ENCODE measurements at places on chromosomes 7 and 10.

- peaks cover 20% of the 10 kb centered on the region for H3K4me1 ChIP-seq
- H3K27me3 ChIP-seq = peaks cover 10% of the 10 kb centered on the region
- no peaks in the 10 kb centered on the region for H3K36me3 ChIP-seq
- H3K4me3 ChIP-seq = no peak overlapping the region
- peak; percentile 89 for DNase-seq
Measured at GRCh38 chr7:73827567-73828106, 3.2 kb upstream of the CLDN4 start.

GRCh38 chr10:52216852-52217251 lies 97.2 kb upstream of the DKK1 start:
- no peak overlapping the region for H3K4me3 ChIP-seq
- DNase-seq = no peak
- no peak overlapping the region for H3K27ac ChIP-seq
- H3K36me3 ChIP-seq = no peaks in the 10 kb centered on the region
- no peaks in the 10 kb centered on the region for H3K27me3 ChIP-seq

DNA sequence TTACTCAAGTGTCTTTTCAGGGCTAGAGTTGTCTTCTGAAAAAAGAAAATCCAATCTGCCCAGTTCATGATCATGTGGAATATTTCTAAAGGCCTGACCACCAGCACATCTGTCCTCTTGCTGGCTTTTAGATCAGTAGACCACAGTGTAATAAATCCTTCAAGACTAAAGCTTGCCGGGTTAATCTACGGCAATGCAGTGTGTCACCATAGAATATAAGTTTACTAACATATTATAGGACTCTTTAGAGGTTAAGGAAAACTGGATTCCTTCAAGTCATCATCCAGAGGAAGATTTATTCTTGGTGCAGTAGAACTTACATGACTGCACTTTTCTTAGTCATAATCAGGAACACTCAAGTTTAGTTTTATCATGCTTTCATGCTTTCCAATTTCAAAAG lies 349.5 kb downstream of the SEMA3D start:
- no peaks in the 10 kb centered on the region for H3K36me3 ChIP-seq
- H3K27me3 ChIP-seq = no peaks in the 10 kb centered on the region
- no peaks in the 10 kb centered on the region for H3K4me1 ChIP-seq
- no peak overlapping the region for H3K4me3 ChIP-seq
- H3K27ac ChIP-seq = no peak overlapping the region
- no peak for DNase-seq

- H3K4me1 ChIP-seq = no peaks in the 10 kb centered on the region
- no peak for DNase-seq
- H3K4me3 ChIP-seq = no peak overlapping the region
- no peak overlapping the region for H3K27ac ChIP-seq
- H3K27me3 ChIP-seq = no peaks in the 10 kb centered on the region
- no peaks in the 10 kb centered on the region for H3K36me3 ChIP-seq
Measured at GRCh38 chr10:128781637-128782036, 655.4 kb upstream of the MKI67 start.

GRCh38 chr10:21675157-21675796 lies 141.2 kb downstream of the MLLT10 start:
- H3K27me3 ChIP-seq = no peaks in the 10 kb centered on the region
- no peaks in the 10 kb centered on the region for H3K4me1 ChIP-seq
- DNase-seq = peak; percentile 48
- no peak overlapping the region for H3K4me3 ChIP-seq

DNA sequence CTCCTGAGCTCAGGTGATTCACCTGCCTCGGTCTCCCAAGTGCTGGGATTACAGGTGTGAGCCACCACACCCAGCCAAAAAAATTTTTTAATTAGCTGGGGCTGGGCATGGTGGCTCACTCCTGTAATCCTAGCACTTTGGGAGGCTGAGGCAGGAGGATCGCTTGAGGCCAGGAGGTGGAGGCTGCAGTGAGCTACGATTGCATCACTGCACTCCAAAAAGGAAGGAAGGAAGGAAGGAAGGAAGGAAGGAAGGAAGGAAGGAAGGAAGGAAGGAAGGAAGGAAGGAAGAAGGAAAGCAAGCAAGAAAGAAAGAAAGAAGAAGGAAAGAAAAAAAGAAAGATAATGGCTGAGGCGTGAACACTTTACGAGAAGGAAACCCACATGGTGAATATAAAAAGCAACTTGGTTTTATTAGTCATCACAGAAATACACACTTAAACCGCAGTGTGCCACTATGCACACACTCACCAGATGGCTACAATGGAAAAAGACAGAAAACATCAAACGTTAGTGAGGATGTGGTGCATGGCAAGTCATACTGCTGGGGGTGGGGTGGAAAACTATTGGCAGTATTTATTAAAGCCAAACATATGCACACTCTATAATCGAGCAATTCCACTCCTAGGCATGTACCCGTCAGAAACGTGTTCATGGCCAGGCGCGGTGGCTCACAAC lies 4.4 kb upstream of the CCL26 start:
- H3K27me3 ChIP-seq = no peaks in the 10 kb centered on the region
- DNase-seq = no peak

- no peaks in the 10 kb centered on the region for H3K4me1 ChIP-seq
- H3K36me3 ChIP-seq = no peaks in the 10 kb centered on the region
- DNase-seq = no peak
- H3K27me3 ChIP-seq = no peaks in the 10 kb centered on the region
- H3K4me3 ChIP-seq = no peak overlapping the region
Measured at GRCh38 chr7:69443136-69443535, 155.1 kb upstream of the AUTS2 start.

GRCh38 chr7:11176985-11177555 lies 203.4 kb downstream of the PHF14 start:
- H3K4me1 ChIP-seq = no peaks in the 10 kb centered on the region
- H3K36me3 ChIP-seq = no peaks in the 10 kb centered on the region
- no peaks in the 10 kb centered on the region for H3K27me3 ChIP-seq
- H3K27ac ChIP-seq = no peak overlapping the region

GRCh38 chr10:121032460-121032859 lies 181.3 kb downstream of the WDR11 start:
- no peak for DNase-seq
- no peaks in the 10 kb centered on the region for H3K4me1 ChIP-seq
- H3K27me3 ChIP-seq = no peaks in the 10 kb centered on the region
- H3K27ac ChIP-seq = no peak overlapping the region
- H3K36me3 ChIP-seq = no peaks in the 10 kb centered on the region

DNA sequence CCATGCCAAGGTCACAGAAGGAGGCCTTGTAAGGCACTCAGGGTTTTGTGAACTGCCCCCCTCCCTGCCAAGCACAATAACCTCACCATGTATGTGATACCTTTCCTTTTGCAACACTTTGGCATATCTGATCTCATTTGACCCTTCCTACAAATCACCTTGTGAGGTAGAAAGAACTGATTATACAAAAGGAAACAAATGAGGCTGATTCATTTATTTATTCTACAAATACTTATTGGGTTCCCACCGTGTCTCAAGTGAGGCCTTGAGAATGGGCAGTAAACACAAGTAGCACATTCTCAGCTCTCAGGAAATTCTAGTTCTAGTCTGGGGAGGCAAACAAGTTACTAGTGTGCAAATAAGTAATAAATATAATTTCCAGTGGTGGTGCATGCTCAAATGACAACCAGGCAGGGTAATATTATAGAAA lies 19.6 kb downstream of the PLCE1 start:
- no peaks in the 10 kb centered on the region for H3K27me3 ChIP-seq
- no peak overlapping the region for H3K4me3 ChIP-seq

DNA sequence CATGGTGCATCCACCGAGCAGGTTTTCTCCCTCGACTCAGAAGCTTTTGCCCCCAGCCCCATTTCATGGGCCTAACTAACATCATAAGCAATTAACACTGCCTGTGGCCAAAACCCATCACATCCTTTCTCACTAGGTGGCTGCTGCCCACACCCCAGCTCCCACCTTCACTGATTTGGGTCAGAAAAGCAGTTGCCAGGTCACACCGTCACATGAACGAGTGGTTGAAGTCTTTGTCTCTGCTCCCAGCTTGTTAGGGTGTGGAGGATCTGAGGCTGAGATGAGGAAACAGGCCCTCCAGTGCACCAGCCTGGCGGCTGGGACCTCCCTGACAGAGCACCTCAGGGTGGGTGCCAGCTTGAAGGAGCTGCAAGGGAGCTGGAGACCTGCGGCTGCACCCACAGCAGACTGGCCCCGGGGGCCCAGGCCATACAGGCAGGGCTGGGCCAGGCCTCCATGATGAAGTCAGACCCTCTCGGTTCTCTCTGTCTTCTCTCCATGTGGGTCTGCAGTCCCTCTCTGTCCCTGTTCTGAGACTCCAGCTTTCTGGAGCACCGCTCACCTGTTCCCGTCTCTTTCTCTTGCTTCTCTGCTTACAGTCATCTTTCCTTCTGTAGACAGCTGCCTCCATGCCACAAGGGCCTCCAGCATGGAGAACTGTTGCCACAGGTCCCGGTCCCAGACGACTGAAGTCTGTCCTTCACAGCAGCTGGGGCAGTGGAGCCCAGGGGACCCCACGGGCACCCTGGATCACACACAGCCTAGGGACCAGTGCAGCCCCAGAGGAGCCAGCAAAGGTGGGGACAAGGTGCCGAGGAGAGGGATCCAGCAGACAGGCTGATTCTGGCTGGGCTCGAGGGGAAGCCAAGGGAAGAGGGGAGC lies 13.8 kb upstream of the INPP5A start:
- H3K4me3 ChIP-seq = no peak overlapping the region
- H3K27me3 ChIP-seq = no peaks in the 10 kb centered on the region
- DNase-seq = no peak
- H3K36me3 ChIP-seq = no peaks in the 10 kb centered on the region
- peaks cover 19% of the 10 kb centered on the region for H3K4me1 ChIP-seq

DNA sequence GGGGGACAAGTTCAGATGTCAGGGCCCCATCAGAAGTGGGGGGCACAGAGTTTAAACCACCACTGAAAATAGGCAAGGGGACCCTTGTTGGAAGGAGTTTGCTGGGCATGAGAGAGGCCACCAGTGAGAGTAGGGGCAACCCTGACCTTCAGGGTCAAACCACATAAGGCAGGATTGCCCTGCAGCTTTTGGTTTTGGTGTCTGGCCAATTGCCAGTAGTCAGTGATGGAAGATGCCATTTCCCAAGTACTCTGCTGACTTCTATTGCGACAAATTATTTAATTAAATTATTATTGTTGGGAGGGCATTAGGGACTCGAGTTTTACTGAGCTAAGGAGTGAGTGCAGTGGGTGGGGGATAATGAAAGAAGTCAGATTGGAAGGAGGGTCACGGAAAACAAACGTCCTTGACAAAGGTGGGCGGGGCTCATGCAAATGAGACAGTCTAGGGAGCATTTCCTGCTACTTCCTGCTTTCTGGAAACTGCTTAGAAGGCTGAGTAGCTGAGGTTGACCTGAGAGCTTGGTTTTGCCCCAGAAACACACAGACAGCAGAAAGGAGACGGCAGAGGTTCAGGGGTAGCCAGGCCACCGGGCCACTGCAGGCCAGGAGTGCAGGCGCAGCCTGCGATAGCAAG lies 74.2 kb upstream of the ANLN start:
- no peaks in the 10 kb centered on the region for H3K36me3 ChIP-seq
- peaks cover 8% of the 10 kb centered on the region for H3K4me1 ChIP-seq
- DNase-seq = peak; percentile 69
- H3K4me3 ChIP-seq = no peak overlapping the region
- H3K27ac ChIP-seq = no peak overlapping the region

GRCh38 chr10:113538151-113538550 lies 14.7 kb upstream of the HABP2 start:
- H3K27me3 ChIP-seq = no peaks in the 10 kb centered on the region
- H3K4me1 ChIP-seq = peaks cover 14% of the 10 kb centered on the region
- H3K4me3 ChIP-seq = no peak overlapping the region
- no peak overlapping the region for H3K27ac ChIP-seq
- no peak for DNase-seq

GRCh38 chr7:95303013-95303905 lies 21.1 kb downstream of the PON1 start:
- no peak overlapping the region for H3K4me3 ChIP-seq
- H3K4me1 ChIP-seq = no peaks in the 10 kb centered on the region
- H3K36me3 ChIP-seq = no peaks in the 10 kb centered on the region

GRCh38 chr7:157871681-157872080 lies 534.9 kb downstream of the DNAJB6 start:
- no peaks in the 10 kb centered on the region for H3K36me3 ChIP-seq
- no peak overlapping the region for H3K4me3 ChIP-seq
- H3K4me1 ChIP-seq = peaks cover 12% of the 10 kb centered on the region
- no peak overlapping the region for H3K27ac ChIP-seq
- no peaks in the 10 kb centered on the region for H3K27me3 ChIP-seq

DNA sequence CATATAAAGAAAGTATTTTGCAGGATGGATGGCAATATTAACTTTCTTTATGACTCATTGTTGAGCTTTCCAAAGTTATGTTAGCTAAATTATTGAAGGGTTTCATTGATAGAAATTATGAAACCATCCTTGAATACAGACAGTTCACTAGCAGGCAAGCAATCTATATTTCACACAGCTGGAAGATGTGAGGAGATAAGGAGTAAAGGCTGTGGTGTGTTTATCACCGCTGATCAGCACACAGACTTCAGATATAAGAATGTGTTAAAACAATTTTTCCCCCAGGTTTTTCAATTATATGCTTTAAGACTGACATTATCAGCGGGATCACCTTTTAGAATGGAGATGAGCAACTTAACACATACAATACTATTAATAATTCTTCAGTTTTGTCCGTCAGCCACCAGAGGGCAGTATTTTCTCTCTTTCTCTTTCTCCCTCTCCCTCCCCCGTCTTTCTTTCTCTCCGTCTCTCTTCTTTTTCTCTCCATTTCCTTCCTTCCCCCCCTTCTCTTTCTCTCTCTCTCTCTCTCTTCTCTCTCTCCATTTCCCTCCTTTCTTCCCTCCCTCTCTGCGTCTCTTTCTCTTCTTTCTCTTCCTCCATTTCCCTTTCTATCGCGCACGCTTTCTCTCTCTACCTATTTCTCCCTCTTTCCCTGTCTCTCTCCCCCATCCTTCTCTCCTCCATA lies 62.9 kb upstream of the FAM171A1 start:
- peak overlapping the region; percentile 40 for H3K4me3 ChIP-seq
- H3K4me1 ChIP-seq = no peaks in the 10 kb centered on the region
- H3K27ac ChIP-seq = no peak overlapping the region

- no peaks in the 10 kb centered on the region for H3K36me3 ChIP-seq
- no peaks in the 10 kb centered on the region for H3K27me3 ChIP-seq
Measured at GRCh38 chr10:45404770-45405120, 30.7 kb downstream of the ALOX5 start.

DNA sequence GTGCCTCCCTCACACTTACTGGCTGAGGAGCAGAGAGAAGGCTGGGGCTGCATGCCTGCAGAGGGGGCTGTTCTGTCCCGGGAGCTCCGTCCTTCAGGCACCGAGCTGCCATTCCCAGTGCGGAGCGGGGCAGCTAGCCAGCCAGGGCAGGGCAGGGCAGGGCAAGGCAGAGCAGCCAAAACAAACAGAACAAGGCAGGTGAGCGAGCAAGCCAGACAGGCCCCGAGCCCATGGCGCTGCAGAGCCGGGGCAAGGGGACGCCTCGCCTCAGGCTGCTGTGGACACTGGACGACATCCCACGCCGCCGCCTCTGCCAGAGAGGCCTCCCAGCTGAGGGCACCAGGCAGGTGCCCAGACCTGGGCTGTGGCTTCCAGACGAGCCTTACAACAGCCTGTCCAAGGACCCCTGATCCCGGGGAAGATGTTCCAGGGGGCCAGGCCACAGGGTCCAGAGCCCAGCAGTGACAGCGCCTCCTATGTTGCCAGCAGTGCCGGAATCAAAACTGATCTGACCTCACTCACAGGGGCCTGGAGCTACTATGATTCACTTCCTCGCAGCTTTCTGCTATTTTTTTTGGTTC lies 8.2 kb upstream of the NDST2 start:
- no peak overlapping the region for H3K4me3 ChIP-seq
- peak; percentile 84 for DNase-seq
- H3K36me3 ChIP-seq = peaks cover 25% of the 10 kb centered on the region
